ENCODE measurements at places on chromosomes 6 and 20. TPM values are rescaled to one million over a fixed set of nuclear protein-coding genes. Genes with fewer than 3 reads are reported as not detected.

GRCh38 chr6:13979284-13980171 lies 54.8 kb downstream of the RNF182 start:
- no peak for DNase-seq
- no peak overlapping the region for H3K4me3 ChIP-seq
- peaks cover 52% of the 10 kb centered on the region for H3K27me3 ChIP-seq
- no peaks in the 10 kb centered on the region for H3K4me1 ChIP-seq

The BMP2 gene
- 6.7 TPM for total RNA-seq

DNA sequence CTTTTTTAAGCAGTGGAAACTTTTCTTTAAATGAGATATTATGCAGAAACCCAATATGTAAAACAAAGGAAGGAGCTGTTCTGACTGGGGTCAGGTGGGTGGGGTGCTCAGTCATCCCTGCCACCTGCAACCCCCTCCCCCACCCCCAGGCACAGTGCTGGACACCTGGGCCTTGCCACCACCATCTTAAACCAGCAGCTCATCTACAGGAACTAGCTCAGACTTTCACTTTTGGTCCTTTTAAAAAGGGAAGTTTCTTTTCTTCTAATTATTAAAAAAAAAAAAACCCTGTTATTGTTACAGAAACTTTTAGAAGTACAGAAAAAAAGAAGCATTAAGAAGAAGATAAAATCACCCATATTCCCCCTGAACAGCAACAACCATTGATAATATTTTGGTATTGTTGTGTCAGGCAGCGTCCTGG lies 37.1 kb downstream of the PPP1R16B start:
- no peaks in the 10 kb centered on the region for H3K4me1 ChIP-seq
- peaks cover 16% of the 10 kb centered on the region for H3K27me3 ChIP-seq

The SPDEF gene
- total RNA-seq: not detected

The HUS1B gene
- total RNA-seq: 0.72 TPM

DNA sequence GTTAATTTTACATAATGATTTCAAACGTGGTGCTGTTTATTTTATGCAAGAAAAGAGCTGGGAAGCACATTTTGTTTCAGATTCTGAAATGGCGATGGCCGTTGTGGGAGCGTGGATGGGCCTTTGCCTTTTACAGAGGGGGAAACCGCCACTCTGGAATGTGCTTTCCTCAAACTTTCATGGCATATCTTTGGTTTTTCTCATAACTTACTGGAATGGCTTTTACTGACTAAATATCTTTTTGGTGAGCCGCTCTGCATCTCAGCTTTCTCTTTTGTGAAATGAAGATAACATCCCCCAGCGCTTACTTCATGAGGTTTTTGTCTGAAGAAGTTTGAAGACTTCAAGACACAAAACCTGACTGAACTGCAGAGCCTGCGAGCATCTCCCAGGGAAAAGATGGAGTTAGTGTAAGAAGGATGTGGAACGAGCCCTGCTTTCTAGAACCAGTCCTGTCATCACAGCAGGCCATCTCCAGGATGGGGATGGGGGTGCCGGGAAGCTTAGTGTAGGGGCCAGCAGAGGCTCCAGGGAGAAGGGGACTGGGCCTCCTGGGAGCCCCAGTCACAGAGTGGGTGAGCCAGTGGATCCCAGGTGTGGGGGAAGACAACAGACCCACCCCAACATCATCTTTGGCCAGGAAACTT lies 61.8 kb upstream of the TIAM2 start:
- no peak overlapping the region for H3K4me3 ChIP-seq
- peak overlapping the region; percentile 71 for H3K27ac ChIP-seq
- DNase-seq: no peak
- H3K27me3 ChIP-seq: no peaks in the 10 kb centered on the region
- H3K36me3 ChIP-seq: no peaks in the 10 kb centered on the region
